Stimulated activated CD8-positive, alpha-beta memory T cell treated with anti-CD3 and anti-CD28 coated beads, Interleukin-4, amount 100 ng/mL, for 1 hour (primary cell): ENCODE measurements at places on chromosomes 12 and 14.

DNA sequence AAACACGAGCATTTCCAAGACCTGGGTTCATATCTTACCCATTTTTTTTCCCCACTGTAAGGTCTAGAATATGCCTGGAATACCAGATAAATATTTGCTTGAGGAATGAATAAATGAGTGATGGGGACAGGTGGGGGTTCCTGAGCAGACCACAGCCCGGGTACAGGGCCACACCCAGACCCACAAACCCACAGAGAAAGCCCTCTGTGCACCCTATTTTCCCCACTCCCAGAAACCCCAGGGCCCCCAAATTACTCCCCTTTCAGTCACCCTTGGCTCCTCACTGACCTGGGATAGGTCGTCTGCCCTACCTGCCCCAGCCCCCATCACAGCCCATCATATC is 66.5 kb upstream of the DDX11 start:
- DNase-seq, result no peak

DNA sequence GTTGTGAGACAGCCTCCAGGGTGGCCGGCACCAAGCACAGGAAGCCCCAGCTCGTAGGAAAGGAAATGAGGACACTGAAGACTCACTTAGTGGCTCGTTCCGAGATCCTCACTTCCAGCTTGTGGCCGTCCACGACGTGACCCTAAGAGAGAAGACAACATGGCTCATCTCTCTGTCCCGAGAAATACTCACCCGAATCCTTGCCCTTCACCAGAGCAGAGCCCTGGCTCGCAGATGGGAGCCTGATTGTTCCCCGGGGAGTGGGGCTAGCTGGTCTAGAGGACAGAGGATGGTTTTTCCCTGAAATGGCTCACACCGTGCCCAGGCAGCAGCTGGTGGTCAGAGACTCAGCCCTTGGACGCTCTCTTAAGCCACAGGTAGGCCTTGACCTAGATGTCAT is 47.8 kb downstream of the RBM19 start:
- DNase-seq, result no peak

GRCh38 chr12:124747426-124748161 is 116.1 kb downstream of the SCARB1 start:
- DNase-seq, result no peak

DNA sequence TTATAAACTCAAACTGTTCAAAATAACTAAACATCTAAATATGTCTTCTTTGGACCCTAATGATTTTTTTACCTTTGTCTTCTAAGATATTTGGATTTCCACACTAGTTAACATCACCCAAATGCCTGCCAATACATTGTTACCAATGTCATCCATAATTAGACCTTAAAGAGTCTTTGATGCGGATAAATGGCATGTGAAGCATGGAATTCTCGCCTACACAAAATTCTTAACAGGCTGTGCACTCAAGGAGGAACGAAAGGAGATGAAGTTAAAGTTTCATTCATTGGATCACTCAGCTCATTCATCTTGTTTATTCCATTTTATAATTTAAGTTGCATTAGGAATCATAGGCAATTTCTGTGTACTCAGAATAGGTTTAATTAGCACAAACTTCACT is 219.7 kb downstream of the ACSS3 start:
- no peak for DNase-seq

DNA sequence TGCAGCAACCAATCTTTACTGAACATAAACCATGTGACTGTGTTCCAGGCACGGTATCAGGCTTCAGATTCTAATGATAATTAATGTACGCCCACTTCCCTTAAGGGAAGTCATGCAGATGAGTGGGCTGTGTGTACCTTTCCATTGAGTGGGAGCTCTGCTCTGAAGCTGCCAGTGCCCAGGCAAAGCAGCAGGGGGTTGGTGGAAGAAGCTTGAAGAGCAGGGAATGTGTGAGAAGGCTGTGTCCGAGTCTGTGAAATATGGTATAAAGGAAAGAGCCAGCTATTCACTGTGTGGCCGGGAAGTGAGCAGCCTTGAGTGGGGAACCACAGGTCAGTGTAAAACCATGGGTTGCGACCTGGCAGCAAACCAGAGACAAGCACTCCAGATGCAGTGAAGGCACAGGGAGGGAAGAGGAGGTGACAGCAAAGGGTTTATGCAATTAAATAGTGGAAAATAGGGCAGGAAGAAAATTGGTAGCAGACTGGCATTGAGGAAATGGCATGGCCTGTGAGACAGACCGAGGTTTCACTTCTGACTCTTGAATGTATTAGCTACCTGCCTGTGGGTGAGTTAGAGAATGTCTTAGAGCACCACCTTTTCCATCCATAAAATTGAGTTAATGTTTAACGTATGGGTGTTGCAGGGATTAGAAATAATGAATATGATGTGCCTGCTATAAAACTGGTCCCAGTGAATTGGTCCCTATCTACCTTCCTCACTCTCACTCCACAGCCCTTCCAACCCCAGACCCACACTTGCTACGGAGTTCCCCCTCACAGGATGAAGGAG is 116.4 kb downstream of the NTF3 start:
- DNase-seq, result no peak

DNA sequence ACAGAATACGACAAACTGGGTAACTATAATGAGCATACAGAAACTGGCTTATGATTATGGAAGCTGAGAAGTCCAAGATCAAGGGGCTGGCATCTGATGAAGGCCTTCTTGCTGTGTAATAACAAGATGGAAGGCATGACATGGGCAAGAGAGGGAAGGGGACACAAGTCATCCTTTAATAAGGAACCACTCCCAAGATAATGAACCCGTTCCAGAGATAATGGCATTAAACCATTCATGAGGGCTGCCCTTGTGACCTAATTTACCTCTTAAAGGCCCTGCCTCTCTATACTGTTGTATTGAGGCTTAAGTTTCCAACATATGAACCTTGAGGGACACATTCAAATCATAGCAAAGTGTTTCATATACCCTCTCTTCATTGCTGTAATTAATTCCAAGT is 4.6 kb upstream of the VTI1B start:
- no peak for DNase-seq

DNA sequence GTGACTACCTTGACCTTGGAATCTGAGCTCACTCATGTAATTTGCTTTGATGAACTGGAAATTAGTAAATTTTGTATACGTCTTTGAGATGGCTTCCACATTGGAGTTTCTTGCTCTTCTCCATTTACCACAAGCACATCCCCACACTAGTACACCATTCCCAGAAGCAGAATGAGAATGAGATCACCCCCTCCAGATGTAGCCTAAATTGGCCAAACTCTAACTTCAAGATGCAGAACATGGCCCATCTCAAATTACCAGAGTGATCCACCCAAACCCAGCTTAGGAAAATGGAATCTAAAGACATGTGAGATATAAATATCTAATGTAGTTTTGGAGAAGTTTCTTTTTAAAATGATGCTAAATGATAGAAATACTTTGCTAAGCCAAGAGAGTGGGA is 9.5 kb upstream of the TAS2R20 start:
- DNase-seq, result no peak

GRCh38 chr12:33205981-33206380 is 233.6 kb downstream of the SYT10 start:
- DNase-seq, result no peak

DNA sequence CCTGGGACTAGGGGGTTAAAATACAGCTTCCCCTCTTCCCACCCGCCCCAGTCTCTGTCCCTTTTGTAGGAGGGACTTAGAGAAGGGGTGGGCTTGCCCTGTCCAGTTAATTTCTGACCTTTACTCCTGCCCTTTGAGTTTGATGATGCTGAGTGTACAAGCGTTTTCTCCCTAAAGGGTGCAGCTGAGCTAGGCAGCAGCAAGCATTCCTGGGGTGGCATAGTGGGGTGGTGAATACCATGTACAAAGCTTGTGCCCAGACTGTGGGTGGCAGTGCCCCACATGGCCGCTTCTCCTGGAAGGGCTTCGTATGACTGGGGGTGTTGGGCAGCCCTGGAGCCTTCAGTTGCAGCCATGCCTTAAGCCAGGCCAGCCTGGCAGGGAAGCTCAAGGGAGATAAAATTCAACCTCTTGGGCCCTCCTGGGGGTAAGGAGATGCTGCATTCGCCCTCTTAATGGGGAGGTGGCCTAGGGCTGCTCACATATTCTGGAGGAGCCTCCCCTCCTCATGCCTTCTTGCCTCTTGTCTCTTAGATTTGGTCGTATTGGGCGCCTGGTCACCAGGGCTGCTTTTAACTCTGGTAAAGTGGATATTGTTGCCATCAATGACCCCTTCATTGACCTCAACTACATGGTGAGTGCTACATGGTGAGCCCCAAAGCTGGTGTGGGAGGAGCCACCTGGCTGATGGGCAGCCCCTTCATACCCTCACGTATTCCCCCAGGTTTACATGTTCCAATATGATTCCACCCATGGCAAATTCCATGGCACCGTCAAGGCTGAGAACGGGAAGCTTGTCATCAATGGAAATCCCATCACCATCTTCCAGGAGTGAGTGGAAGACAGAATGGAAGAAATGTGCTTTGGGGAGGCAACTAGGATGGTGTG is 1.9 kb downstream of the GAPDH start:
- DNase-seq, result no peak

GRCh38 chr12:60494244-60494643 is 898.4 kb downstream of the SLC16A7 start:
- DNase-seq, result no peak

DNA sequence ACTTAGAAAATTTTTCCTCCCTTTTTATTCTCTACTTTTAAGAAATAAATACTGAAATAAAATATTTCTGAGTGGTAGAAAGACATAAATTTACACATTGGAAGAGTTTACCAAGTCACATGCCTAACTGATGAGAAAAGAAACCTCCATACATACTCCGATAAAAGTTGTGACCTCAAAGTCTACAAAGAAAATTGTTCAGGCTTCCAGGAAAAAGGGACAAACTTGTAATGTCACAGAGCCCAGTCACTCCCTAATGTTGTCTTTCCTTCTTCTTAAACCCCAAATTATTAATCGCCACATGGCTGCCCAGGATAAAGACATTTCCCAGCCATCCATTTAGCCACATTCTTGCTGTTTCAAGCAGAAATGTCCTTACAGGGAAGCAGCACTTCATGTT is 455.3 kb downstream of the MDGA2 start:
- DNase-seq, result no peak

GRCh38 chr14:51653079-51653774 is 1.5 kb downstream of the FRMD6 start:
- DNase-seq, result no peak
